ENCODE measurements at places on chromosomes 12 and 14. TPM values are rescaled to one million over a fixed set of nuclear protein-coding genes. Genes with fewer than 3 reads are reported as not detected.
A peak's percentile ranks its signal among the peaks of the same experiment; 100 is the strongest.

GRCh38 chr14:95440951-95441350 lies 75.5 kb downstream of the SYNE3 start:
- no peak for DNase-seq

GRCh38 chr14:93830753-93831461 lies 42.6 kb upstream of the PRIMA1 start:
- no peak for DNase-seq

DNA sequence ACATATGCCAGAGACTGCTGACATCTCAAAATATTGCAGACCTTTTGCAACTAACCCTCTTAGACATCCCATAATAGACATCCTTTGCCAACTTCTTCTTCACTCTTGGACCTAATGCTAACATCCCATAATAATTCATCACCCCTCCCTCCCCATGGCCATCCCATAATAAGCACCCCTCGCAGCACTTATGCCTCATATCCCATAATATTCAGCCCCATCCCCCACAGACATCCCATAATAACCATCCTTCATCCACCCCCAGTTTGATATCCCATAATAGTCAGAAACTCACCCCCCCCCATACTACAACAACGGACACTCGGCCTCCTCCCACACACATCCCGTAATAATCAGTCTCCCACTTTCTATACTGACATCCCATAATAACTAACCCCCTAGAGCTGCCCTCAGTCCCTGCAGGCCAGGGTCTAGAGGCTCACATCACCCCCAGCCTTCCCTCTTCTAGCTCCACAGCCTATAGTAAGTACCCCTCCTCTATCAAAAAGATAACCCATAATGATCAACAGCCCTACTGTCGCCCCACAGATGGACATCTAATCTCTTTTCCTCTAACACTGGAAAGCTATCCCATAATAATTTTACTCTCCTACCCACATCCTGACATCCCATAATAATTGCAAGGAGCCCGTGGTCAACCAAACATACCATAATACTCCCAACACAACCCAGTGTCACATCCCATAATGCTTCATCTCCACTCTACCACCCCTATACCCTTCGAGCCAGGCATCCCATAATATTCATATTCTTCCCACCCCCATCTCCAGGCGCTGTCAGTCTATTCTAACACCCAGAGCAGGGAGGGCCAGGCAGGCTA lies 792 bp upstream of the CHD4 start:
- DNase-seq: peak; percentile 24

GRCh38 chr12:7021956-7022355 lies 3.7 kb upstream of the LPCAT3 start:
- no peak for DNase-seq

GRCh38 chr12:103771466-103771865 lies 69.6 kb downstream of the NT5DC3 start:
- DNase-seq: no peak

DNA sequence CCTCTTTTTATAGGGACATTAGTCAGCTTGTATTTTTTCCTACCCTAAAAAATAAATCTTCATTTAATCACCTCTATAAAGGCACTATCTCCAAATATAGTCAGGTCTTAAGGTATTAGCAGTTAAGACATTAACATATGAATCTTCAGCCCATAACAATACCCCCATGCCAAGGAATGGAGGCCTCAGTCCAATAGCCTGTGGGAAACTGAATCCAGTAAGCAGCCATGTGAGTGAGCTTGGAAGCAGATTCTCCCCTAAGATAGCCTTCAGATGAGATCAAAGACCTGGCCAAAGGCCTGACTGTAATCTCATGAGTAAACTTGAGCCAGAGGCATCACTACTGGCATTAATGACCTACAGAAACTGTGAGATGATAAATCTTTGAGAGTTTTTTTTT lies 232.1 kb upstream of the SYT10 start:
- no peak for DNase-seq

GRCh38 chr12:89821896-89822295 lies 113.3 kb upstream of the ATP2B1 start:
- DNase-seq: no peak

The AMN gene
- total RNA-seq: 2.6 TPM

The PSMB5 gene
- total RNA-seq: 24.5 TPM

The HOXC13 gene
- total RNA-seq: not detected

The OR4E2 gene
- total RNA-seq: not detected

The KRT85 gene
- not detected for total RNA-seq

The DGKA gene
- total RNA-seq: 799 TPM

All from CD4-positive, alpha-beta T cell (primary cell).